ENCODE measurements at places on chromosomes 12 and 14. TPM values are rescaled to one million over a fixed set of nuclear protein-coding genes. Genes with fewer than 3 reads are reported as not detected.

GZMH gene
- not detected for total RNA-seq

TDRD9 gene
- 1.2 TPM for total RNA-seq

- no peak overlapping the region for H3K4me3 ChIP-seq
- no peak for DNase-seq
- no peak overlapping the region for H3K27ac ChIP-seq
- no peaks in the 10 kb centered on the region for H3K27me3 ChIP-seq
Measured at GRCh38 chr12:119239040-119239439, 60.3 kb downstream of the HSPB8 start.

GRCh38 chr14:94748667-94749347 is 21.1 kb downstream of the GSC start:
- H3K4me3 ChIP-seq = no peak overlapping the region
- H3K27me3 ChIP-seq = no peaks in the 10 kb centered on the region
- H3K36me3 ChIP-seq = no peaks in the 10 kb centered on the region
- DNase-seq = no peak
- no peaks in the 10 kb centered on the region for H3K4me1 ChIP-seq

DNA sequence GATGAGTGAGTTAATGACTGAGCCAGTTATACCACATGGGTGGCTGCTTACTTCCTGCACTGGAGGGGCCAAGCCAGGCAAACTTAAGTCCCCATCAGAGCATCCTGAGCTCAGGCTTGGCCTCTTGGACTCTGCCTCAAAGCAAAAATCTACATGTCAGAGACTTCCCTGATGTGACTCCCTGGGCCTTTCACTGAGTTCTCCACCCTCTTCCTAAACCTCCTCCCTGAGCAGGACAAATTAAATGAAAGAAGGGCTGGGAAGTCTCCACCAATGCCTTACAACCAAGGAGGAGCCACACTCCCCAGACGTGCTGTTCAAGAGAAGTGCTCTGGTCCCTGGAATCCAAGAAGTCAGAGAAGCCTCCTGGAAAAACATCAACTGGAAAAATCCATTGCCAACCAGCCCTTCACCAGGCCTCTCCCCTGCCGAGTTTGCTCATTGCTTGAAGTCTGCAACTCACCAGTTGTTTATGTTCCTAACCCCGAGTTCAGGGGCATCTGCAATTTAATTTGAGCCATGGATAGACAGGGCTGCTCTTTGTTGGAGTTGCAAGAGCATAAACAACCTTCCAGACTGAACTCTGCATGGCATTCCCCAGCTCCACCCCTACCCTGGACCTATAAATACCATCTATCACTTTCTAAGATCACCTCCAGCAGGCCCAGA is 160.5 kb downstream of the ANO2 start:
- peaks cover 14% of the 10 kb centered on the region for H3K4me1 ChIP-seq
- H3K4me3 ChIP-seq = no peak overlapping the region
- DNase-seq = no peak
- no peak overlapping the region for H3K27ac ChIP-seq
- H3K27me3 ChIP-seq = no peaks in the 10 kb centered on the region

DNA sequence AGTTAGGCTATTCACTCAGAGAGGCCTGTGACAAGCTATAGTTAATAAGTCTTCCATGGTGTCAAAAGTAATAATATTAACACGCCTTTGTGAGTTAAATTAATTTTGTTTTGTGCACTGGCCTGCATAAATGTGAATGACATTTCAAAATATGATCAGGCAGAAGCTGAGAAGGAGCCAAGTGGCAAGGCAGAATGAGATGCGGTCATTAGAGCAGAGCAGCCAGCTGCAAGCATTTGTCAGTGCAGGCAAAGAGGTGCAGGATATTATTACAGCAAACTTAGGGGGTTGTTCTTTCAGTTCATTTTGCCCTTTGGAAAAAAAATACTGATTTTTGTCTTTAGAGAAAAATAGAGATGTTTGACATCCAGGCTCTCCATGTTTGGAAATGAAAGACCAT is 364.5 kb downstream of the PAWR start:
- no peak overlapping the region for H3K27ac ChIP-seq
- H3K36me3 ChIP-seq = no peaks in the 10 kb centered on the region
- no peak overlapping the region for H3K4me3 ChIP-seq
- H3K4me1 ChIP-seq = no peaks in the 10 kb centered on the region
- no peaks in the 10 kb centered on the region for H3K27me3 ChIP-seq
- no peak for DNase-seq

- no peak overlapping the region for H3K4me3 ChIP-seq
- no peaks in the 10 kb centered on the region for H3K4me1 ChIP-seq
- H3K27ac ChIP-seq = no peak overlapping the region
Measured at GRCh38 chr14:38839694-38840365, 263.2 kb downstream of the SEC23A start.

GRCh38 chr12:65121956-65122469 is 908 bp upstream of the WIF1 start:
- no peaks in the 10 kb centered on the region for H3K36me3 ChIP-seq
- no peaks in the 10 kb centered on the region for H3K4me1 ChIP-seq
- DNase-seq = no peak

Measured in heart left ventricle (tissue), 16 donors.